ENCODE measurements at places on chromosomes 12 and 14.

- no peak for DNase-seq
These were observed at the start of gene DYRK4 for GRCh38 chr12:4562034-4562657. Gene DYRK4, plus strand, starts transcription at chr12:4562208. Its CDS starts 38 bp downstream, at chr12:4562246.

GRCh38 chr12:22600181-22600580, 24.8 kb upstream of the ETNK1 start:
- DNase-seq, result no peak

GRCh38 chr12:93380480-93381121, 2.9 kb downstream of the NUDT4 start:
- no peak for DNase-seq

DNA sequence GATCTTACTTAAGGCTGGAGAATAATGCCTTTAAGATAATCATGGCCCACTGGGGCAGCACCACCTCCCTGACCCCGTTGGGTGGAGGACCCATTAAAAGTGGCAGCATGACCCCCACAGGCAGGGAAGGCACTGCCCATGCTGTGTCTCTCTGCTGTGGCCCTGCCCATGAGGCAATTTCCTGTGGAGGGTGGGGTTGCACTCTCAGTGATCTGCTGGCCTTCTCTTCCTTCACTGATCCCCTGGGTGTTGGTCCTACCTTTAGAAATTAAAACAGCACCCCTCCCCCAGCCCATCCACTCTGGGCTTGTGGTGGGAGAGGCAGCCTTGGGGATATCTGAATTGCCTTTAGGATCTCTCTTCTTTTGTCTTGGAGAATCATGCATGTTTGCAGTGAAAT, 17.3 kb downstream of the KLRK1 start:
- no peak for DNase-seq

GRCh38 chr14:73503648-73504047, 12.9 kb downstream of the RIOX1 start:
- DNase-seq, result no peak

DNA sequence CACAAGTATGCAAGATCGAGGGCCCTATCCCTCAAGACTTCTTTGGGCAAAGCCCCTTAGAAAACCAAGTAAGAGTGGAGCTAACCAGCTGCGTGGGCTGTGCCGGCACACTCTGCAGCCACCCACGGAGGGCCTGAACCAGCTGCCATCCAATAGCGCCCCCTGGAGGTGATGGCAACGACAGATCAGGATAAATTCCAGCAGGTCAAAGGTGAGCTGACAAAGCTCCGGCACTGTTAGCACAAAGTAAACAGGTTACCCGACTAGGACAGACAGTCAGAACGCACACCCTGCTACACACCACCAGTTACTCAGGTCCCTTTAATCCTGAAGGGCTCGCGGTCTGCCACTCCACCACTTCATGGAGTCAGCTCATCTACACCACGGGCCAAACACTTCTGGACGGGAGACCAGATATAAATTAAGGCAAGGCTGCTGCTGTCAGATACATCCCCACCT, 4.9 kb downstream of the ZBTB39 start:
- DNase-seq, result peak; percentile 74

DNA sequence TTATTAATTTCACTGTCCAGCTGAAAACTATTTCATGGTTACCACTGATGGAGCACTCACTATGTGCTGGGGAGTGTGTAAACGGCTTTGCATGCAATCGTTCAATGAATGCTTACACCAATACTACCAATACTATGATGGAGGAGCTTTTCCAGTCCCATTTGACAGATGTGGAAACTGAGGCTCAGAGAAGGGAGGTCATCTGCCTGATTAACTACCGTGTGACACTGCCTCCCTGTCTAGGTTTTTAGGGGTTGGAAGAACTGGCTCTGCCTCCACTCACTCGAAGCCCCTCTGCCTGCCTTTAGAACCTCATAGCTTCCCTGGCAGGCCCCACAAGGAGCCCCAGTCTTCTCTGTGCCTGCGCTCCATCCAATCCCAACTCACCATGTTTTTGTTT, 11.9 kb downstream of the MSI1 start:
- DNase-seq, result no peak

- DNase-seq, result no peak
These were observed 16.9 kb upstream of the STON2 start for GRCh38 chr14:81416981-81417380.

DNA sequence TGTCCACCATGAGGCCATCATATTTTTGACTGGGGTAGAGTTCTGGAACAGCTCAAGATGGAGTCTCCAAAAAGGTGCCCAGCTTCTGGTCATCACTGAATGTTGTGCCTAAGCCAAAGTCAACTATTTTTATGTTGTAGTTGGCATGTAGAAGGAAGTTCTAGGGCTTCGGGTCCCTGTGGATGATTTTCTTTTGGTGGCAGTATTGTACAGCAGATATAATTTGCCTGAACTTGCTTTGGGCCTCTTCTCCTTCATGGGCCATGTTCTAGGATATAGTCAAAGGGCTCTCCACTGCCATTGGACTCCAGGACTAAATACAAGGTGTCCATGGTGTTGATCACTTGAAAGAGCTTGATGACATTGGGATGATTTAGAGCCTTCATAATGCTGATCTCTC, 143.6 kb downstream of the SLC38A4 start:
- DNase-seq, result no peak

DNA sequence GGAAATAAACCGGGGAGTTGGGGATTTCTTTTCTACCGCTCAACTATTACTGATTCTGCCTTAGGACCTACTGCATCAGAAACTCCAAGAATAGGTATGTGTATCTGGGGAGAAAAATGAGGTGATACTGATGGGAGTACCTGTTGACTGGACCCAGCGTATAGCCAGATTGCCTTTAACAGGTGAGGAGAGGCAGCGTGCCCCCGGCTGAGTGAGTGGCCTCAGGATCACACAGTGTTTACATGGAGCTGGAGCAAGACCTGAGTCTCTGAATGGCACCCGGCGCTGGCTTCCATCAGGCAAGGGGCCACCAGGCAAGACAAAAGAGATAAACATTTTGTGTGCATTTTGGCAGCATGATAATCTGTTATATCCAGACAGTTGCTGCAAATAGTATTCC, 496.2 kb downstream of the EGLN3 start:
- no peak for DNase-seq

- DNase-seq, result no peak
These were observed 92.2 kb downstream of the GALNT9 start for GRCh38 chr12:132236930-132237771.

DNA sequence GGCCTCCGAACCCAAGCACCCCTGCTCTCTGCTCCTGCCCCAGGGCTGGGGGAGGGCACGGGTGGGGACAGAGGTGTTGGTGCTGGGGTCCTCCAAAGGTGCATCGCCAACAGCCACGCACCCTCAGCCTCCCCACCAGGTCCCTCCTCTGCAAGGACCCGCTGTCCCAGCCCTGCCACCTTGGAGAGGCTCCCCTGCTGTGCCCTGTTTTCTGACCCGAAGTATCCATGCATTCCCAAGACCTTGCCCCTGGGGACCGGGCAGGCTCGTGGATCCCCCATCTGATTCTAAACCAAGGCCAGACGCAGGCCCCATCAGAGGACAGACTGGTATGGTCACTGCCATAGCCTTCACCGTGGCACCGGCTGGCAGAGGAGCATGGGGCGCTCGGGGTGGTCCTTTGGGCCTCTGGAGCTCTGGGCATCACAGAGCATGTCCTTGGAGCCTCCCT, 22.7 kb upstream of the BEGAIN start:
- DNase-seq, result no peak

GRCh38 chr12:53224061-53224896, 7.7 kb downstream of the RARG start:
- DNase-seq, result peak; percentile 40

DNA sequence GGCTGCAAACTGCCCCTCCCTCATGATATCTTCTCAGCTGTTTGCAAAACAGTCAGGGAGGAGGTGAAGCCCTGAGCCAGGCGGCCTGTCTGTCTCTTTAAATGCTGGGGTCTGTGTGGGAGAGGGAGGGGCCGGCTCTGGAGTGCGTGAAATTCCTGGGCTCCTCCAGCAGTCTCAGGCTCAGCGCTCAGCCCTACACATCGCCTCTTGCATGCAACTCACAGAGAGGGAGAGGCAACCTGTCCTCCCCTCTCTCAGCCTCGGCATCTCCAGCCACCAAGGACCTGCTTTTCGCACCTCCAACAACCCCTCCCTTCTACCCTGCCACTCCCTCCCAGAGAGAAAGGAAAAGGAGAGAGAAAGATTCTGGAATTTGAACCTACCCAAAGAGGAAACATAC, at the start of gene NRXN3:
NRXN3 (plus strand) TSS at position 171 of the 400 bp plus-strand sequence. CDS start 72,721 bp downstream, outside the sequence.
- no peak for DNase-seq

DNA sequence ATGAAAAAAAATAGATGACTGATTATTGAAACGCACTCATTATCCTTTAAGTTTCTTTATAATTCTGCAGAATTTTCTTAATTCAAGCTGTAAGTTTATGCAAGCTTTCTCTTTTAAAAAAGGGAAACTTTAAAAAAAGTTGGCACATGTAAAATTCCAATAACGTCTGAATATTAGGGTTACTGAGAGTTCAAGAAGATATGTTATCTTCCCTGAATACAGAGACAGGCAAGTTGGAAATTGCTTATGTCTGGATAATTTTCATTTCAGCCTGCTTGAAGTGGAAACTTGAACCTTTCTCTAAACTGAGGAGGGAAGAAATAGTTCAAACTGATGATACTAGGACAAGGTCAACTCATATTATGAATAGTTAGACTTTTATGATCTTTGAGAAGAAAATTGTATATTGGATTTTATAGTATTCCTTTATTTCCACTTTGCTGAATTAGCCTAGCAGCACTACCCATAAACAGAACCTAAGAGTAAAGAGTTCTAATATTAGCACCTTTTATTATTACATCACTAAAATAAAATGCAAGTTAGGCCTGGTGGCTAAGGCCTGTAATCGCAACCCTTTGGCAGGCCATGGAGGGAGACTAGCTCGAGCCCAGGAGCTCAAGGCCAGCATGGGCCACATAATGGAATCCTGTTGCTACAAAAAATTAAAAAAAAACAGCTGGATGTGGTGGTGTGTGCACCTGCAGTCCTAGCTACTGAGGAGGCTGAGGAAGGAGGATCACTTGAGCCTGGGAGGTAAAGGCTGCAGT, 288.0 kb downstream of the TRHDE start:
- DNase-seq, result no peak

GRCh38 chr14:65096323-65097089, 5.8 kb downstream of the MAX start:
- no peak for DNase-seq

- no peak for DNase-seq
These were observed 63.1 kb upstream of the ESRRB start for GRCh38 chr14:76312821-76313220.

GRCh38 chr14:28763751-28764256, 2.8 kb upstream of the FOXG1 start:
- DNase-seq, result no peak

DNA sequence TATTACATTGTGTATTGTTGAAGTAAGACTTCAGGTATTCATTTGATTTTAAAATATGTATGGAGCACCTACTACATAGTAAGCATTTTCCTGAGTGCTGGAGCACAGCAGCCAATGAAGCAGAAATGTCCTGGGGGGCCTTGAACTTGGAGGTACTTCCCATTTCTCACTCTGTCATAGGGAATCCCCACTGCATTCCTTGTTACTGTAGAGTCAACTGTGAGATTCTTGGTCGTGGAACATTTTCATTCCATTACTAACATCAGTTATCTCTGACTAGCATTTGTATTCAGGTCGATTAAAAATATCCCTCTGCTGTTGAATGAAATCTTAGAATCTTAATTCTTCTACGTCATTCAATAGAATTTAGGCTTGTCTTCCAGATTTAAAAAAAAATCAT, 66.7 kb downstream of the PDE3A start:
- no peak for DNase-seq

GRCh38 chr14:102505775-102506625, 3.6 kb downstream of the ANKRD9 start:
- no peak for DNase-seq

DNA sequence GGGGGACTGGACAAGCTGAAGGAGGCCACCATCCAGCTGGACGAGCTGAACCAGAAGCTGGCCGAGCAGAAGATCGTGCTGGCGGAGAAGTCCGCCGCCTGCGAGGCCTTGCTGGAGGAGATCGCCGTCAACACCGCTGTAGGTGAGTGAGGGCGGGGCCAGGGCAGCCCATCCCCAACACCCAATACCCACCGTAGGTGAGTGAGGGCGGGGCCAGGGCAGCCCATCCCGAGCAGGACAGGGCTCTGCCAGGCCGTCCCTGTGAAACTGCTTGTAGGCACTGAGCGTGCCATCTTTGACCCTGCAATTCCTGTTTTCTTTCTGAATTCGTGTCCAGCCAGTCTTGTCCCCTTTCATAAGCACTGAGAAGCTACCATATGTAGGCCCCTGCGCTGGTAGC, 74.0 kb downstream of the CCDC92 start:
- DNase-seq, result no peak

GRCh38 chr12:97283297-97283696, 179.3 kb upstream of the RMST start:
- no peak for DNase-seq

DNA sequence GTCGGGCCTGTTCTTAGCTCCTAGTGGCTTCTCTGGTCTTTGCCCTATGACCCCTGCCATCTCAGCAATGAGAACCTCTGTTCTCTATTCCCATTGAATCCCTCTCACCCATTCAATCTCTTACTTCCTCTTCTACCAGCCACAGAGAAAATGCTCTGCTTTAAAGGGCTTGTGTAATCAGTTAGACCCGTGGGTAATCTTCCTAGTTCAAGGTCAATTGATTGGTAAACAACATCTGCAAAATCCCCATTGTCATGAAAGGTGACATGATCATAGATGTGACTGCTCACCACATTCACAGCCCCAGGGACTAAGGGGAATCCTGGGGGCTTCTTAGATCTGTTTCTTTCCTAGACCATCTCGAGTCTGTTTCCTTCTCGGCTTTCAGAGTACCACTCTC, 7.2 kb upstream of the CCDC197 start:
- DNase-seq, result no peak

DNA sequence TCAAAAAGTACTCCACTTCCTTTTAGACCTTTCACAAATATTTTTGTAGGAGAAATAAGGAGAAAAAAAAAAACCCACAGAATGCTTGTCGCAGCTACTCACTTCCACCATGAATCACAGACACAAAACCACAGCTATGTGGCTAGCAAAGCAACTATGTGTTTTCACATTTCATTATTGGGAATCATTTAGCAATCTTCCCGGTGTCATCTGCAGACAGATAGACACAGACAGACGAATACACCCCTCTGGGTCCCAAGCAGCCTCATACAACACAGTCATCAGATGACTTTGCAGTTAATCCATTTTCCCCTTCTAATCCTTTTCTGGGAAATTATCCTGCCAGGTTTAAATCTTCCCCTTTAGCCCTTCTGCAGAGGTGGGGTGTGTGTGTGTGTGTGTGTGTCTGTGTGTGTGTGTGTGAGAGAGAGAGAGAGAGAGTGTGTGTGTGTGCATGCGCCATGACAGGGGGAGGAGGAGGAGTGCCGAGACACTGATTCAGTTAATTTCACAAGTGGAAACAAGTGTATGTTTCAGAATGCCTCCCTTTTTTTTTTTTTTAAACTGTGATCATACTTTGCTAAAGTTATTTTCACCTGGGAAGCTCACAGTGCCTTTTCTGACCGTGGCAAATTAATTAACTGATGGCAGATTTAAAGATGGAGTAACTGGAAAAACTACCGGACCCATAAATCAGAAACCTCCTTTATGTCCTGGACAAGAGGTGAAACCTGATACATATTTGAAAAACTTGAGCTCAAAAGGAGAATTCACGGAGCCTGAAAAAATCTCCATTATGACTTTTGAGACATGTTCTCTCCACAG, 39.9 kb downstream of the LTBP2 start:
- no peak for DNase-seq

All from activated naive CD8-positive, alpha-beta T cell treated with anti-CD3 and anti-CD28 coated beads for 36 hours (primary cell).